Activated CD4-positive, CD25-positive, alpha-beta regulatory T cell treated with anti-CD3 and anti-CD28 coated beads, Interleukin-2, amount 50 U/mL, for 72 hours (primary cell): ENCODE measurements at places on chromosomes 2 and 18.

DNA sequence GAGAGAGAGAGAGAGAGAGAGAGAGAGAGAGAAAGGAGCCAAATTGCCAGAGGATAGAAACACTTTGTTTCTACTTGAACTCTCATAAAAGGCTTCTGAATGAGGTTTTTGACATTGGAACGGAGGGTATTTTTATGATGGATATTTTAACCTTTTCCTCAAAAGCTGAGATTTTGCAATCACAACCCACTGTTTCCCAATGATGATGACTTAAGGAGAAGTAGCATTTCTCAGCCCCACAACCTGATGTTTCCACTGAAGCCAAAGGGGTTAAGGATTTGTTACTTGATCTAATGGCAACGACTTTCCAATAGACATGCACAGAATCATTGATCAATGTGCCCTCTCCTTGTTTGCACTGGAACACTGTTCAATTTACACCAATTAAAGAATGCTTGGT is 67.1 kb upstream of the POU3F3 start:
- no peak for DNase-seq

DNA sequence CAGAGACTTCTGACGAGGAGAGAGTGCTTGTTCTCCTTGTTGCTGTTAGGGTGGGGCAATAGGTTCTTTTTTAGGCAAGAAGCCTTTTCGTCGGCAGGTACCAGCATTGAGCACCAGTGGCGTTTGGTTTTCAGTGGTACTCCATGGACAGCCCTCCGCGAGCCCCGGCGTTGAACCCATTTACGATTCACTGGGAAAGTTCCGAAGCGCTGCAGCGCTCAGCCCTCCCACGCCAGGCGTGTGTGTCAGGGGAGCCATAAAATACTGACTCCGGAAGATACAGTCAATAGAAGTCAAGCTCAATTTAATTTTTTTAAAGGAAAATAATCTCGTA is 494 bp upstream of the ROCK1 start:
- DNase-seq: no peak

DNA sequence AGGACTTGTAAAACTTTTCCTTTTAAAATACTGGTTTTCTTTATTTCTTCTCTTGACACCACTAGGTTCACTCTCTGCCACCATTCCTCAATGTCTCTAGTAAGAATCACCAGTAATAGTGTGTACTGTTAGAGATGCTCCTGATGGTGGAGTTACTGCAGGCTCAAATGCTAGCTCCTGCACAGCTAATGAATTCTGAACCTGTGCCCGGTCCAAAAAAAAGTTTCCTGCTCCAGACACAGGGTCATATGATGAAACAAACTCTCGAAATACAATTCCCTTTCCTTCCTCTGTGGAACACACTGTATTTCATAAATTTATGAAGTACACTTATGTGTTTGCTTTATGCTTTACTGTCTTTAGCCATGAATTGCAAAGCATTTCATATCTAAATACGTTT is 19.2 kb downstream of the PMS1 start:
- no peak for DNase-seq

- DNase-seq: no peak
Measured at GRCh38 chr2:205747829-205748386, 65.6 kb downstream of the NRP2 start.

GRCh38 chr2:172253190-172254052 is 150.7 kb upstream of the DLX2 start:
- no peak for DNase-seq

GRCh38 chr2:22600156-22600555 is 784.8 kb upstream of the KLHL29 start:
- no peak for DNase-seq

- no peak for DNase-seq
Measured at GRCh38 chr18:23902396-23902795, 112.2 kb upstream of the TTC39C start.

DNA sequence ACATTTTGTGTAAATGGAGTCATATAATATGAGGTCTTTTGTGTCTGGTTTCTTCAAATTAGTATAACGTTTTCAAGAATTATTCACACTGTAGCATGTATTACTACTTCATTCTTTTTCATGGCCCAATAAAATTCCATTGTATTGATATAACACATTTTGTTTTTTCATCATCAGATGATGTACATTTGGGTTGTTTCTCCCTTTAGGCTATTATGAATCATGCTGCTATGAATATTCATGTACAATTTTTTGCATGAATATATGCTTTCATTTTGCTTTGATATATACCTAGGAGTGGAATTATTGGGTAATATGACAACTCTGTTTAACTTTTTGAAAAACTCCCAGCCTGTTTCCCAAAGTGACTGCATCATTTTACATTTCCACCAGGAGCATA is 220.2 kb downstream of the NR4A2 start:
- DNase-seq: no peak

DNA sequence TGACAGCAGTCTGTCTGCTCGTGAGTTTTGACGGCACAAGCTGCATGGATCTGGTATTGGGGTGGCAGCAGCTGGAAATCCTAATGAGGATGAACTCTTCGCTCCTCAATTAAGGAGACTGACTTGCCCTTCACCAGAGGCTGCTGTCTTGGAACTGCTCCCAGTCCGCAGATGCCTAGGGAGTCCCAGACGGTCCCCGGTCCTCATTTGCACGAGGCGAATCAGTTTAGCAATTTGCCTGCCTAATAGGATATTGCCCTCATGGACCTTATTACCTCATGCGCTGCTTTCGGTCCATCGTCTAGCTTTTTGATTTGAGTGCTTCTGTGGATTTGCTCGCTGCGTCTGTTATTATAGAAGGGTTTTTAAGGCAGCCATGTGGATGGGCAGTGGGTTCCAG is 40.6 kb downstream of the ASAP2 start:
- DNase-seq: no peak

DNA sequence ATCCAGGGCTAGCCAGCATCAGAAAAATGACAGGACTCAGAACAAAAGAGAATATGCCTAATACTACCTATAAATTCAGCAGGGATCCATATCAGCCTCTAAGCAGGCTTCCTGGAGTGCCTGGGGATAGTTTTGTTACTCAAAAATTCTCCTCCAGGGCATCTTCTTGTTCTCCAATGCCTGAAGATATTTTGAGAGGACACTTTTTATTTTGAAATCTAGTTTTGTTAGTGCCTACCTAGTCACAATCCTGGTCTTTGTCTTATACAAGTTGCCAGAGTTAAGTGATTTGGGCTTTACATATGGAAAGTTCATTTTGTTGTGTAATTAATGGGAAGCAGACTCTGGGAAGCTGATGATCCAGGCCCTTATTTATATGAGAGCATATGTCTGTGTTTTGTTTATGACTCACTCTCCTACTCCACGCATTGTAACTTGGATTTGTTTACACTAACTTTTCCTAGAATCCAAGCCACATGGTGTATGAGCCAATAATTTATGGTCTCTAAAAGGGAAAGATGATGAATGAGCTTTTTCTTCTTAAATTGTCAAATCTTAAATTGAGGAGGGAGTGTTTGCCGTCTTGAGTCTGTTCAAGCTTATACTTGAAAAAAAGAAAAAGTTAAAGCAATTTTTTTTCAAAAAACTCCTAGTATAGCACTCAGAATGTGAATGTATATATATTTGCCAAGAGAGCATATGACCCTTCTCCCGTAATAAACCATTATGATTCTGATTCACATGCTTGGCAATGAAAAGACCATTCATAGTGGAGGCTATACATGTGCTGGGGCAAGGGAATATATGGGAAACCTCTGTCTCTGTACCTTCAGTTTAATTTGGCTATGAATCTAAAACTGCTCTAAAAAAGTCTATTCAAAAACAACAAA is 370.3 kb downstream of the SETBP1 start:
- no peak for DNase-seq

DNA sequence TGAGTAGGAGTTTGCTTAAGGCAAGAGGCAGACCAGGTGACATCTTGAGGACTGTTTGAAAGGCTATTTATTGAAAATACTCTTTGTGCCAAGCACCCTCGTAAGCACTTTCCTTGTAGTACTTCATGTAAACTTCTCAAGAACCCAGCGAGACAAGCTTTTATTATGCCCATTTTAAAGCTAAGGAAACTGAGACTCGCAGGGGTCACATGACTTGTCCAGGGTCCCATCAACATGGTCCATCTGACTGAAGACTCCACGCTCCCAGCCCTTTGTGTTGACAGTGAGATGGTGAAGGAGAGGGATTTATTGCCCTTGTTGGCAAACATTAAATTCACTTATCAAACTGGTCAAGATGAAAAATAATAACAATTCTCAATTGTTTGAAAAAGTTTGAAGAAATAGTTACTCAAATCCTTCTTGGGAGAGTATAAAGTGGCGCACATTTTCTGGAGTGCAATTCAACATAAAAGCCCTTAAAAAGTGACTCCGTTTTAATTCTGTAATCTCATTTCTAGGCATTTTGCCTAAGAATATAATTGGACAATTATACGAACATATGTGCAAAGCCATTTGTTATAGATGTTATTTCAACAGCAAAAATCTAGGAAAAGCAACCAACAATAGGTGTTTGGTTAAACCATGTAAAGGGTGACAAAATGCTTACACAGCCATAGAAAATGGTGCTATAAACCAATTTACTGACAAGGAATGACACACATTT is 270.5 kb upstream of the NCKAP5 start:
- no peak for DNase-seq

DNA sequence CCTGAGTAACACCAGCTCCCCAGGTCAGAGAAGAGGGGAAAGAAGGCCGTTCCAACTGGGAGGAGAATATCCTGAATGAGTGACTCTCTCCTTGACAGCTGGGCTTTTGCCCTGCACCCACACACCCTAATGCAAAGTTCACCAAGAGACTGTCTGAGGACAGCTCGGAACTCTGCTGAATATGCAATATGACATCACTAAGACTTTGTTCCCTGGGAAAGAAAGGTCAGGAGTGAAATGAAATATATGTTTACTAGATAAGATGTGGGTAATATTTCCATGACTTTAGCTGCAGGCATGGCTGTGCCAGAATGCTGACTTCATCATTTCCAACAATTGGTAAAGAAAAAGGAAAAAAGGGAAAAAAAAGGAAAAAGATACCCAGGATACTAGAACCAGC is 488.2 kb upstream of the RAB6C start:
- no peak for DNase-seq

DNA sequence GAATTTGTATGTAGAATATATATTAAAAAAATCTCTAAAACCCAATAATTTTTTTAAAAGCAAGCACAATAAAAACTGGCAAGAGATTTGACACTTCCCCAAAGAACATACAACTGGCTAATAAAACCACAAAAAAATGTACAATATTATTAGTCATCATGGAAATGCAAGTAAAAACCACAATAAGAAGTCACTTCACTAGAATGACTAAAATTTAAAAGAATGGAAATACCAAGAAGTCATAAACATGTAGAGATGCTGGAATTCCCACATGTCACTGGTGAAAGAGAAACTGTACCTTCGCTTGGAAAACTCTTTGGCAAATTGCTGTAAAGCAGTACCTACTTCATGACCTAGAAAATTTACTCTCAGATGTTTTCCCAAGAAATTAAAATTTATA is 43.4 kb upstream of the KYNU start:
- DNase-seq: no peak

DNA sequence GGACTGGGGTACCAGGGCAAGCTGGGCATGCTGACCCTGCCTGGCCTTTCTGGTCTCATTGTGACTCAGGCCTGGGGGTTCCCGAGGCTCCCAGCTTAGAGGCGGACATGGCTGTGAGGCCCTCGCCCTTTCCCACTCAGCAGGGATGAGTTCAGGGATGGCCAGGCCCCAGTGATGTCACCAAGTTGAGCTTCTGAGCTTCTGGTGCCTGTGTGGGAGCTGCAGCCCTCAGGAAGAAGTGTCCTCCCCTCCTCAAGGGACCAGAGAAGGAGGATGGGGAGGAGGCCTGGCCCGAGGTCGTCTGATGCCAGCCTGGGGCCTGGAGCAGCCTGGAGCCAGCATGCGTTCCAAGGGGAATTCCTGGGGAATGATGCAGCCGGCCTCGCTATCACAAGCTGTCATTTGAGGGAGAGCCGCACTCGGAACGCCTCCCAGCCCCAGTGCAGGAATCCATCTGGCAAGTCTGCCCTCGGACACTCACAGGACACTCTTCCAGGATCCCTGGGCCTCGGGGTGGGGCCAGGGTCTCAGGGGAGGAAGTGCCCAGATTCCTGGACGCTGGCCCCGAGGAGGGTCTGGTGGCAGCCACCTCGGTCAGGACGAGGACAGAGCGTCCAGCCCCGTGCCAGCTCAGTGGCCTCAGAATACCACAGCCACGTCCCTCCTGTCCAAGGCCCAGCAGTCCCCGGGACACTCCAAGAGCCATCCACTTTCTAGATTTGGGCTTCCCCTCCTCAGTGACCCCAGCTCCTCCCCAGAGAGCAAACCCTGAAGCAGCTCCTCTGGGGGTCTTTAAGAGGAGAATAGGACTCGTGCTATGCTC is 61.2 kb upstream of the GPC1 start:
- no peak for DNase-seq

- no peak for DNase-seq
Measured at GRCh38 chr2:158403237-158403636, 53.3 kb downstream of the CCDC148 start.

DNA sequence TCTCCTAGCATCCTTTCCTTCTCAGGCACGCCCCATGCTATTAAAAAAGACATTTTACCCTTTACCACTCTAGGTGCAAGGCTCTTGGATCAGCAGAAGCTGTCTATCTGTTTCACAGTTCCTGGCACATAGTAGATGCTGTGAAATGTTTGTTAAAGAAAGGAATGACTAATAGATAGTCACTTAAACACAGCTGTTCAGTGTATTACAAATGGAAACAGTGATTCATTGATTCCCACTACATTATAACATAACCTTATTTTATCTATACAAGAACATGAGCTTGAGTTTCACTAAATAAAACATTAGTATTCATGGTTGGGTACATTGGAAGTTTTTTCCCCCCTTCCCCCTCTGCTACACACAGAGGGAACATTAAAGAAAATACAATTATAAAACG is 142.1 kb downstream of the ASXL3 start:
- DNase-seq: no peak

GRCh38 chr18:25771796-25772195 is 318.6 kb downstream of the SS18 start:
- no peak for DNase-seq

DNA sequence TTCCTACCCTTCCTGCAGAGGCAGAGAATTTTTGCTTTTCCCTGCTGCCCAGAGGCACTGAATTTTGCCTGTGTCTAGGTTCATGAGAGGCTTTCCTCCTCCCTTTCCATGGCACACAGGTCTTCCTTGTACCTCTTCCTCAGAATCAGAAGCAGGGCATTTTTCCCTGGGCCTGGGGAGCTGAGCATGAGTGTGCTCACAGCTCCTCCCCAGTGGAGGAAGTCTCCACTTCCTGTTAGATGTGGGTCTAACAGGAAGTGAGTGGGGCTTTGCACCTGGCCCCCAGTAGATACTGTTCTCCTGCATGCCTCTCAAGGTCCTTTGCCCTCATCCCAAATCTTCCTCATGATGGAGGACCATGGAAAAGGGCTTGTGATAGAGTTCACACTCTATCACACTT is 297.2 kb upstream of the FIGN start:
- DNase-seq: no peak
